ENCODE measurements at places on chromosomes 4 and X. TPM values are rescaled to one million over a fixed set of nuclear protein-coding genes. Genes with fewer than 3 reads are reported as not detected.

- no peak for DNase-seq
Observed at GRCh38 chrX:109281483-109282275, 200.2 kb downstream of the GUCY2F start.

DNA sequence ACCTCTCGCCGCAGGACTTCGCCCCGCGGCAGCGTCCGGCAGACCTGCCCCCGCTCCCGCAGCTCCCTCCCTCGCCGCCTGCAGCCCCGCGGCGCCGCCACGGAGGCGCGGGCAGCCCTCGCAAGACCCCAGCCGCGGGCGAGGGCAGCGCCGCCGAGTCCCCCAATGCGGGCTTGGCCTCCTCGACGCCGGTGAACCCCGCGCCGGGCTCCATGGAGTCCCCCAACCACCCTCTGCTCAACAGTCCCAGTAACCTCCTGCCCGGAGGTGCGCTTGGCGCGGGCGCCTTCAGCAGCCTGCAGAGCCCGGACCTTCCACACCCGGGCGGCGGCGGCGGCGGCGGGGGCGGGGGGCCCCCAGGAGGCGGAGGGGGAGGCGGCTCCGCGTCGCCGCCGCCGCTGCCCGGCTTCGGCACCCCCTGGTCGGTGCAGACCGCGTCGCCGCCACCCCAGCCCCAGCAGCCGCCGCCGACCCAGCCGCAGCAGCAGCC lies 1.2 kb downstream of the CPEB2 start:
- peak; percentile 55 for DNase-seq

CXCL5 gene
- not detected for total RNA-seq

DNA sequence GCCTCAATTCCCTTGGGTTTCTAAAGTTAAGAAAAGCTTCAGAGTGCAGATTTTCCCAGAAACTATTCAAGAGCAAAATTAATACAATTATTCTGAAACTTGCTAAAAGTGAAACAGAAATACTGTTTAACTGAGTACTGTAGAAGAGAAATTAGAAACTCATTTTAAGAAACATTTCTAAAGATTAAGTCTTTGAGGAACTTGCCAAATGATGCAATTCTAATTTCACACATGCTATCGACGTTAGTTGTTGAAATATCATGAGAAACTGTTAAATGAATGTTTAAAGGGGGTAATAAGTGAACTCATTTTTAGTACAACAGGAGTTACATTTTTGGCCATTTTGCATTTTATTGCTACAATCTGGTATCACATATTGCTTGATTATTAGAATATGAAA lies 125.3 kb upstream of the MAOA start:
- DNase-seq: no peak

SPP1 gene
- total RNA-seq: 568 TPM

RS1 gene
- not detected for total RNA-seq

DNA sequence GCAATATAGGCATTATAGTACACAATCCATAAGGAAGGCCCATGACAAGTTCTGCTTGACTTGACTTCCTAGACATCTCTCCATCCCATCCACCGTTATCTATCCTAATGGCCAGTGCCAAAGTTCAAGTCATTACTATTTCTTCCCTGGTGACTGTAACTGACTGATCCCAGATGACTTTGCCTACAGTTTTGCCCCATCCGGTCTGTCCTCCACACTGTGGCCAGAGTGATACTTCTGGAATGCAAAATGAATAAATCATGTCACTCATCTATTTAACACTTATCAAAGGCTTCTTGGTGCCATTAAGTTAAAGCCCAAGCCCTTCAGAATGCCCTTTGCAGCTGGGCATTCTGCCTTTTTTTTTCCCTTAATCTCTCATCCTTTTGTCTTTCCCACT lies 130.8 kb downstream of the PPARGC1A start:
- DNase-seq: no peak

APOOL gene
- 7.7 TPM for total RNA-seq

DNA sequence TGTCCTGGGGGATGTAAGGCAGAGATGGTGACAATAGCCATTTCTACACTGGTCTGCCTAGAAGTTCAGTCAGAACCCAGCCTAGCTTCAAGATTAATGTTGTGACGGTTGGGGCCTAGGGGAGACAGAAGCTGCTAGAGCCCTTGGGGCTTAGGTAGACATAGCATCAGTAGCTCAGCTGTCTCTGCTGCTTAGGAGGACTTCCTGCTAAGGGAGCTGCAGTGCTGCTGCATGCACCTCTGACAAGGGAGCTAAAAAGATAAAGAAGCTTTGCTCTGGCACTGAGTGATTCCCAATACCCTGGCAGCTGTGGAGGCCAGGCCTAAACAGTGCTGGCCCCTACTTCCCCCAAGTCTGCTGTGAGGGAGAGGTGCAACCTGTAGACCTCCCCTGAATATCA lies 116.0 kb downstream of the CT47B1 start:
- DNase-seq: no peak

DNA sequence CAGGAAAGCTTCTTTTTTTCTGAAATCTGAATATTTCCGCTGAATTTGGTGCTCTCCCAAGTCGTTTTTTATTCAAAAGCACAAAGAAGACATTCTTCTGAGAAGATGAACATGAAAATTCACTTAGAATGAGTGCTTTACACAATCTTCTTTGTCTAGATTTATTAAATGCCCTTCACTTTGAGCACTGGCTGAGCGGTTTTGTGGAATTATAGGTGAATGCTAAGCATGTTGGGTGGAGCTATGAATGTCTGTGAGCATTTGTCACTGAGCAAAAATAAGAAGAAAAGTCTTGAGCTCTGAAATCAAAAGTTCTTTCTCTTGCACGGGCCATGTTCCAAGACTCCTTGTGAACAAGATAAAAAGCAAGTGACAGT lies 13.1 kb downstream of the GASK1B start:
- no peak for DNase-seq

GRPR gene
- total RNA-seq: not detected

ADAMTS3 gene
- total RNA-seq: 2.2 TPM

DNA sequence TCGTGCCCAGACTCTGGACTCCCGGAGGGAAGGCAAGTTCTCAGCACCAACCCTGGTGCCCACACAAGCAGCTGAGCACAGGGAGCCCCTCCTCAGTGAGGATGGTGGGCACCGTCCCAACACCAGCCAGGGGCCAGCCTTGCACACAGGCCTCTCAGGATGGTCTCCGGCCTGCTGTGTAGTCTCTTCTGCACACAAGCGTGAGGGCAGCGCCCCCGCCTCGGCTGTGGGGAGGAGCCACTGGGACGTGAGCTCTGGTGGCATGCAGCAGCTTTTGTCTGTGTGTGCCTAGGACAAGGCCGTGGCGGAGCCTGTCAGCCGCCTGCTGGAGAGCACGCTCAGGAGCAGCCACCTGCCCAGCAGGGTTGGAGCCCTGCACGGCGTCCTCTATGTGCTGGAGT lies 16.1 kb upstream of the MSANTD1 start:
- DNase-seq: no peak

IL2RG gene
- not detected for total RNA-seq

- peak; percentile 92 for DNase-seq
Observed at GRCh38 chr4:122922877-122923511, 597 bp upstream of the NUDT6 start.

LIMCH1 gene
- total RNA-seq: not detected

GRCh38 chr4:184259866-184260265 lies 42.2 kb upstream of the ENPP6 start:
- no peak for DNase-seq

DNA sequence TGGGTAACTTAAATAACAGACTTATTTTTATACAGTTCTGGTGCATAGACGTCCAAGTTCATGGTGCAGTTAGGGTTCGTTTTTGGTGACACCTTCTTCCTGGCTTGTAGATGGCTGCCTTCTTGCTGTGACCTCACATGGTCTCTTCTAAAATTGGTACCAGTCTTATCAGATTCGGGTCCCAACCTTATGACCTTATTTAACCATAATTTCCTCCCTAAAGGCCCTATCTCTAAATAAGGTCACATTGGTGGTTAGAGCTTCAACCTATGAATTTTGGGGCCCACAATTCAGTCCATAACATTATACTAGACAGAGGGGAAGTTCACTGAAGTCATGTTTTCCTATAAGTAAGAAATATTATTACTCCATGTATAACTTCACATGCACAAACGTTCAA lies 128.0 kb downstream of the CFAP299 start:
- no peak for DNase-seq

DNA sequence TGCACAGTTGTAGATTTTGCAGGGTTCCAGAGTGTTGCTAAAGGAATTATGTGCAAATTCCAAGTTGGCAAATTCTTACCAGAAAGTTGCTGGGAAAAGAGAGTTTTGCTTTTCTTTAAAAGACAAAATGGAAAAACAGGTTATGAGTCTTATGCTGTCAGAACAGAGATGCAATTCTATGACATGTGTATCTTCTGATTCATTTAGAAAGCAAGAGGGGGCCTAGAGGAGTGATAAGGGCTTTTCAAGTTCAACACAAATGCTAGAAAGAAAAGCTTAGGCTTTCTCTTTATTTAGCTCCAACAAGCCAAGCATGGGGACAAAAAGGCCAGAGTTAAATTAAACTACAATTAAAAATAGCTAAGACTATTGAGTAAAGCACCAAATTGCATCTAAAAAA lies 72.4 kb upstream of the GATB start:
- no peak for DNase-seq

DNA sequence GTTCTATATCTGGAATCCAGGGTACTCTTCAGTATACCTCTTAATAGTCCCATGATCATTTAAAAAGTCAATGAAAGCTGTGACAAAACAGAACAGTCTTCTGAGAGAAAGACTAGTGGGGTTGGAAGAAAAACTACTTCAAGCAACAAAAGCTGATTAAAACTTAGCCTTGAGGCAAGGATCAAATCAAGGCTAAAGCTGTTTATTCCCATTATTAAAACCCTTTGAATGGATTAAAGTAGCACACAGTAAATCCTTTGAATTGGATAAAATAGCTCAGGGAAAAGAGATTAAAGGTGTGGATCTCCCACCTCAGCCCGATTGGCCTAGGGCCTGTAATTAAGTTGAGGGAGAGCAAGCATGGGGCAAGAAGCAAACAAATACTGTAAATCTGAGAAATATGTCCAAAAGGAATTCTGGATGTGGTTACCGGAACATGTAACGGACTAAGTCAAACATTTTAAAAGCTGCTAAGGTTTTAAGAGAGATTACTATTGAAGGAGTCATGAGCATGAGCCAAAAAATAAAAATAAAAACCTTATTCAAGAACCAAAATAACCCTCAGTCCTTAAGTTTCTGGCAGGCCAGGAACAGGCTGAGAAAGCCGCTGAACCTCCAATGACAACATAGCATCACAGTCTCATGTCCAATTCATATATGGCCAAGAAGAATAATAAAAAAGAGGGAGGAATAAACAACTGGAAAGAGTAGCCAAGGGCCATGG lies 257.3 kb upstream of the NEIL3 start:
- no peak for DNase-seq

EDA gene
- 1.6 TPM for total RNA-seq

DNA sequence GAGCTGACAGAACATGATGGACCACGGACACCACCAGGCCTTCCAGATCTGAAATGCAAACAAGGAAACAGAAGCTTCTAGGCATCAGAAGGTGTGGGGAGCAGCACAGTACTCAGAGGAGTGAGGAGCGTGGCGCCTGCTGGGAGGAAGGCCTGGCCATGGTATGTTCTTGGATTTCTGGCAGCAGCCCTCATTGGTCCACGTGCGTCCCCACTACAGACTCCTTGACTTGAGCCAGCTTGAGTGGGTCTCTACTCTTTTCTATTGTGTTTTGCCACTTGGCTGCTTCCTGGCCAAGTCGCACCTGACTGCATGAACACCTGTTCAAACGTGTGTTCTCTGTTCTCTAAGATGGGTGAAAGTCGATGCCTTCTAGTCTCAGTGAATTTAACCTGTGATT lies 18.0 kb downstream of the ZNF275 start:
- no peak for DNase-seq

GRCh38 chrX:5726224-5726623 lies 502.4 kb downstream of the NLGN4X start:
- DNase-seq: no peak

DNA sequence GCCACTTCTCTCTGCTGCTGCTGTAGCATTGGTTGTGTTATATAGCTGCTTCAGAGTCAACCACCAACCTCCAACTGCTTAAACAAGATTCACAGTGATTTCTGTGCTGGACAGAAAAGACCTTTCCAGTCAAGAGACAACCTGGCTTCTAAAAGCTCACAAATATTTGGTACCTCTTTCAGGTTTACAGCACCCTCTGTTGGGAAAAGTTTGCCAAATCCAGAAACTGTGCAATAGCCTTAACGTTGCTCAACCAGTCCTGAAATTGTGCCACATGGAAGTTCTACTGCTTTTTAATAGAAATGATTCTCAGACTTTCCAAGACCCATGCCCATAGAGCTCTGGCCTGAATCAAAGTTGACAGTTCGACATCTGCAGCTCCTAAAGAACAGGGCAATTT lies 842.1 kb upstream of the HTR2C start:
- DNase-seq: peak; percentile 1

DNA sequence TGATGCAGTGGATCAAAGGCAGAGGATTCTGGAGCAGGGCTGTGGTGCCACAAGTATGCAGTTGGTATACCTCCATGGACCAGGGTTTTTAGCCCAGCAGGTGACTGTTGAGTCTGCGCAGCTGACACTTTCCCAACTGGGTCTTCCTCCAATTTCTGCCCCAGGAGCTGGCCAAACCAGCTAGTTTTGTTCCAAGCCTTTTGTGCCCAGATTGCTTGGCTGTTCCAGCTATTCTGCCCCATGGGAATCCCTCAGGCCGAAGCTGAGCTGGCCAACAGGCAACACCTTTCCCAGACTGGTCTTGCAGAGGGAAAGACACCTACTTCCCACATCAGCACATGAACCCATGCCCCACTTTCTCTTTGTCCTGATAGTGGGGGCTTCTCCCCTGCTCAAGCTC lies 22.8 kb upstream of the ANKRD17 start:
- DNase-seq: no peak

SH2D1A gene
- not detected for total RNA-seq

IQSEC2 gene
- 16.0 TPM for total RNA-seq

- DNase-seq: peak; percentile 51
Observed at GRCh38 chr4:6727081-6727942, 11.3 kb downstream of the BLOC1S4 start.

DNA sequence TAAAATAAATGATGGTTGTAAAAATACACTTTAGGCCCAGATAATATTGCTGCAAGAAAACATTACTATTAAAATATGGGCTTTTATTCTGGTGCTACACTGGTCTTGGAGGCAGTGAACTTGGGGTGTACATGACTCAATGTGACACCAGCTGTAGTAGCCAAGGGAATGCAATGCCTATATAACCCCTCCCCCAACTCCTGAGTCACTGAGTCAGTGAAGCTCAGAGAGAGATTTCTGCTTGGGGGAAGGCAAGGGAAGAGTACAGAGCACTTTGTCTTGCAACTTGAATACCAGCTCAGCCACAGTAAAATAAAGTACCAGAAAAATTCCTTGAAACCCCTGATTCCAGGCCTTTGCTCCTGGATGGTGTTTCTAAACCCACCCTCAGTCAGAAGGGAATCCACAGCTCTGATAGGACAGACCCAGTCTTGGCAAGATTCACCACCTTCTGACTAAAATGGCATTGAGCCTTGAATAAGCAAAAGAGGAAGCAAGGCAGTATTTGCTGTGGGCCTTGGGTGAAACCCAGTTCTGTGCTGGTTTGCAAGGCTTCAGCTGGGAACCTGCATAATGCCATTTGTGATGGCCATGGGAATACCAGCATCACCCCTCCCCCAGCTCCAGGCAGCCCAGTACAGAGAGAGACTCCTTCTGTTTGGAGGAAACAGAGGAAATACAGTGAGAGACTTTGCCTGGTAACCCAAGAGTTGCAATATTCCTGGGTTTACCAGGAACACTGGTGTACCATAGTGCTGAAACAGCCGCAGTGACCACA lies 209.9 kb downstream of the IQCM start:
- no peak for DNase-seq

All from G401 (cell line).